Tibial nerve (tissue), 4 donors: ENCODE measurements at places on chromosomes 7 and 10.
A peak's percentile ranks its signal among the peaks of the same experiment; 100 is the strongest.

GRCh38 chr7:4789194-4790077 is 14.0 kb downstream of the AP5Z1 start:
- no peaks in the 10 kb centered on the region for H3K4me1 ChIP-seq
- H3K27ac ChIP-seq, result no peak overlapping the region
- H3K4me3 ChIP-seq, result no peak overlapping the region

DNA sequence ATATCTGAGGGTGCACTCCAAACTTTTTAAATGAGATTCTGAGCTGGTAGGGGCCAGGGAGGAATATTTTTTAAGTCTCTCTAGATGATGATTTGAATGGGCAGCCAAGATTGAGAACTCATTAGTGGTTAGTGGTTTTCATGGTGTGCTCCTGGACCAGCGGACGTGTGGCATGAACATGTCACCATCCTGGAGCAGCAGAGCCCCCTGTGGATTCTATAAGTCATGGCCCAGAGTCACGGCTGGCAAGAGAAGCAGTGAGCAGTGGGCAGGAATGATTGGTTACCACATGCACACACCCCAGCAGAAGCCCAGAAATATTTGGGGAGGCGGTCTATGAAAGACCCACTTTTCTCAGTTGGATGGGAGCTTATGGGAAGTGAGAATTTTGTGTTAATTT is 21.2 kb upstream of the UCN3 start:
- no peaks in the 10 kb centered on the region for H3K4me1 ChIP-seq
- H3K27me3 ChIP-seq, result no peaks in the 10 kb centered on the region
- no peak overlapping the region for H3K27ac ChIP-seq
- no peak for DNase-seq
- no peak overlapping the region for H3K4me3 ChIP-seq

DNA sequence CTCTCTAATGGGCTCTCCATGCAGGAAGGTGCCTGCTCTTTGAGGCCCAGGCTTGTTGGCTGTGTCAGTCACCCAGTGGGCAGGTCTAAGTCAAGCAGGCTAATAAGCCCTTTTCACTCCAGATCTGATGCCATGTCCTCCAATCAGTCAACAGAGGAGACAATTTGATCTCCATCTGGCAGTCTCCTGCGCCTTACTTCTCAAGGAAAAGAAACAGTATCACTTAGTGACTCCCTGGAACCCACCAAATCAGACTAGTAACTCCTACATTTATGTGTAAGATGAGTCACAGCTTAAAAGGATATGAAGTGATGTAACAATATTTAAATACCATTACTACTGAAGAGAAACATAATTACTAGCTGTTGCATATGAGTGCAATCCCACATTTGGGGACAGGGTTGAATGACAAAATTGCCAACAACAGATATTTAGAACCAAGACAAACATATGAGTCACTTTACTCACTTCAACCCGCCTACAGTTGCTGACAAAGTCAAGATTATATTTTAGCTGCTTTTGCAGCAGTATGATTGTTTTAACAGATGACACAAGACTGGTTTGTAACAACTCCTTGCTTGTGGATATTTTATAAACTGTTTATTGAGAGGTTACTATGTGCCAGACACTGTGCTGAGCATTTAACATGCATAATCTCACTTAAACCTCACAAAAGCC is 72.1 kb downstream of the USP6NL start:
- H3K4me1 ChIP-seq, result no peaks in the 10 kb centered on the region
- DNase-seq, result no peak
- H3K27me3 ChIP-seq, result no peaks in the 10 kb centered on the region
- no peaks in the 10 kb centered on the region for H3K36me3 ChIP-seq

- H3K4me1 ChIP-seq, result no peaks in the 10 kb centered on the region
- no peaks in the 10 kb centered on the region for H3K27me3 ChIP-seq
- H3K4me3 ChIP-seq, result no peak overlapping the region
- H3K36me3 ChIP-seq, result no peaks in the 10 kb centered on the region
- no peak overlapping the region for H3K27ac ChIP-seq
Observed at GRCh38 chr7:150400788-150401423, 21.8 kb downstream of the ZNF775 start.

- DNase-seq, result no peak
- H3K27me3 ChIP-seq, result no peaks in the 10 kb centered on the region
- no peaks in the 10 kb centered on the region for H3K4me1 ChIP-seq
- no peak overlapping the region for H3K4me3 ChIP-seq
- H3K27ac ChIP-seq, result no peak overlapping the region
Observed at GRCh38 chr7:107878636-107879035, 12.3 kb upstream of the DLD start.

DNA sequence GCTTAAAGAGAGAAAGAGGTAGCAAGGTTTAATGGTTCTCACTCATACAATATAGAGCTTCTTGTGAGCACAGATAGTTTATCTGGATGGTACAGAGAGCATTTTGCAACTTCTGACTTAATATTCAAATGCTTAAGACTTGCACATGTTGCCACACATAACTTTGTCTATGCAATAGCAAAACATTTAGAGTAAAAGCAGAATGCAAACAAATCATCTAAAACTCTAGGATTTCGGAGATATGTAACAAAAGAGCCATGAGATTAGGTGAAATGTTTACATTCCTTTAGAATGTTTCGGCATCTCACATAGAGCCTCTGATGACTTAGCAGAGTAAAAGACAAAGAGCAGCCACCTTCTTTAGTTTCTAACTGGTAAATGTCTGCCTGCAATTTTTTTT is 717.1 kb upstream of the LRRN3 start:
- H3K27me3 ChIP-seq, result no peaks in the 10 kb centered on the region
- no peak for DNase-seq
- H3K4me3 ChIP-seq, result no peak overlapping the region

- DNase-seq, result no peak
- no peak overlapping the region for H3K27ac ChIP-seq
- no peaks in the 10 kb centered on the region for H3K27me3 ChIP-seq
Observed at GRCh38 chr7:41287559-41288335, 415.1 kb downstream of the INHBA start.

DNA sequence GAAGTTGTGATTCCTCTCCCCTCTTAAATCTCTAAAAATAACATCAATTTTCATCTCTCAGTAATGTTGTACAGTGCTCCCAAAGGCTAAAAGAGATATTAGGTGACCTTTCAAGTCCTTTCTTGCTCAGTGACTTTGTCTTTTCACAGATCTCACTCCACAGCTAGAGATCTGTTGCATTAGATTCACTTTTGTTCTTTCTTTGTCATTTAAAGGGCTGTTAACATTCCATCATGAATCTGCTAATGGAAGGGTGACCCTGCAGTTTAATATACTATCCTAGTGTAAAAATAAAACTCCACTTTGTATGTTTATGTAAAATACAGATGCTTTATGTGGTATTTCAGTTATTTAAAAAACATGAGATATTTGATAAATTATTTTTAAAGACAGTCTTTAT is 30.5 kb downstream of the GNAI1 start:
- DNase-seq, result no peak
- H3K27me3 ChIP-seq, result no peaks in the 10 kb centered on the region
- no peak overlapping the region for H3K27ac ChIP-seq
- no peak overlapping the region for H3K4me3 ChIP-seq
- no peaks in the 10 kb centered on the region for H3K36me3 ChIP-seq

- no peak overlapping the region for H3K4me3 ChIP-seq
- no peak overlapping the region for H3K27ac ChIP-seq
- H3K27me3 ChIP-seq, result no peaks in the 10 kb centered on the region
- peaks cover 38% of the 10 kb centered on the region for H3K36me3 ChIP-seq
- DNase-seq, result no peak
Observed at GRCh38 chr10:132322586-132323048, 9.4 kb upstream of the LRRC27 start.

GRCh38 chr10:102597131-102597991 is 46.9 kb upstream of the TRIM8 start:
- H3K4me3 ChIP-seq, result no peak overlapping the region
- DNase-seq, result no peak
- no peaks in the 10 kb centered on the region for H3K36me3 ChIP-seq
- H3K27ac ChIP-seq, result peak overlapping the region; percentile 17
- peaks cover 77% of the 10 kb centered on the region for H3K4me1 ChIP-seq

- H3K36me3 ChIP-seq, result no peaks in the 10 kb centered on the region
- H3K27me3 ChIP-seq, result no peaks in the 10 kb centered on the region
- peak; percentile 59 for DNase-seq
- H3K4me1 ChIP-seq, result peaks cover 7% of the 10 kb centered on the region
- peak overlapping the region; percentile 39 for H3K4me3 ChIP-seq
Observed at GRCh38 chr7:42493436-42494198, 256.6 kb upstream of the GLI3 start.

DNA sequence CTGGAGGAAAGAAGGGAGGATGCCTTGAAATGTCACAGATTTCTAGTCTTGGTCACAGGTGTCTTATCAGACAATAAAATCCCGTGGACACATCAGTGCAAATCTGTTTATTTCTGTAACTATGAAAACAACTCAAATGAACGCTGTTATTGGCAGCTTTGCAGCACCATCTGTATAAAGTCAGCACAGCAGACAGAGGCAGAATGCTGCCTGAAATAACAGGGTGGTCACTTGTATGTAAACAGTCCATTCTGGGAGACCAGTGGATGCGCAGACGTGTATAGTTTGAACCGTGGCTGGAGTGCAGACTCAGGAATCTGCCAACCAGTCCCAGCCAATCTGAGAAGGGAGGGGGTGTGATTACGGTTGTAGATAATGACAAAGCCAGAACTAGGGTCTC is 54.8 kb downstream of the SEC23IP start:
- peaks cover 4% of the 10 kb centered on the region for H3K36me3 ChIP-seq

DNA sequence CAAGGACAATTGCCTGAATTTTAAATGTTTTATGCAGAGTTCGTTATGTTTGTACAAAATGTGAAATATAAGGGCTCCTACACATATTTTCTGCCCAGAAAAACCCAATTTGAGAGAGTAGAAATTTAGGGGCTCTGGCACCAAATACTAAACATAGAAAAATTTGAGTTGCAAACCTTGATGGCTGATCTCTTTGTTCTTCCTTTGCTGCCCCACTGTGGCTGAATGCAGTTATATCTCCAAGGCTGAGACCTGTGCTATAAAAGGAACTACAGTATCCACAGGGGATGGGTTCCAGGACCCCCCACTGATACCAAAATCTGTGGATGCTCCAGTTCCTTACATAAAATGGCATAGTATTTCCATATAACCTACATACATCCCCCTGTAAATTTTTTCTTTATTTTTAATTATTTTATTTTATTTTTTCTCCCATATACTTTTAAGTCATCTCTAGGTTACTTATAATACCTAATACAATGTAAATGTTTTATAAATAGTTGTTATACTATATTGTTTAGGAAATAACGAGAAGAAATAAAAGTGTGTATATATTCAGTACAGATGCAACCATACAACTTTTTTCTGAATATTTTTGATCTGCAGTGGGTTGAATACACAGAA is 22.5 kb downstream of the CFAP43 start:
- H3K27me3 ChIP-seq, result no peaks in the 10 kb centered on the region
- H3K36me3 ChIP-seq, result no peaks in the 10 kb centered on the region
- peak; percentile 46 for DNase-seq
- no peak overlapping the region for H3K27ac ChIP-seq
- no peak overlapping the region for H3K4me3 ChIP-seq

DNA sequence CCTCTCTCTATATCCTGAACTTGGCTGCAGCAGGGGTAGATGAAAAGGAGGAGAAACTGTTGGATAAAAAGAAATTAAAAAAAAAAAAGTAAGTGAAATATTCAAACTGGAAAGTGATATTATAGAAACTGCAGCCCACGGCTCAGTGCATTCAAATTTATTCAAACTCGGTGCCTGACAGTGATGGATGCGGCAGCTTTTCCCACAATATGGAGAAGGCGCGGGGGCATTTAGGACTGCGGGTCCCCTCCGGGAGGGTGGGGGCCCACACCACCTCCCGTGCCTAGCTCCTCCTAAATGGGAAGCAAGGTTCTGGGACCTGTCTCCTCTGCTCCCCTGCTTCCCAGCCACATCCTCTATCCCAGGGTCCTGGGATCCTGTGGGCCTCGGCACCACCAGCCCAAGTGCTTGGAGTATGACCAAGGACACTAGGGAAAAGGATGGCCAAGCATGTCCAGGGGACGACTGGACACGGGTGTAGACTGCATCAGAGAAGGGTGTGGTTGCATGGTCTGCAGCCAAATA is 82.4 kb downstream of the HIF1AN start:
- H3K36me3 ChIP-seq, result no peaks in the 10 kb centered on the region
- H3K27me3 ChIP-seq, result no peaks in the 10 kb centered on the region
- no peak overlapping the region for H3K27ac ChIP-seq
- no peak for DNase-seq
- no peak overlapping the region for H3K4me3 ChIP-seq
- no peaks in the 10 kb centered on the region for H3K4me1 ChIP-seq

GRCh38 chr10:21065621-21066248 is 168.6 kb upstream of the NEBL start:
- H3K4me1 ChIP-seq, result no peaks in the 10 kb centered on the region
- H3K27me3 ChIP-seq, result no peaks in the 10 kb centered on the region
- H3K27ac ChIP-seq, result no peak overlapping the region
- DNase-seq, result no peak

GRCh38 chr10:13696071-13696470 is 109.3 kb downstream of the PRPF18 start:
- no peak for DNase-seq
- peaks cover 91% of the 10 kb centered on the region for H3K36me3 ChIP-seq
- no peaks in the 10 kb centered on the region for H3K4me1 ChIP-seq
- H3K27me3 ChIP-seq, result no peaks in the 10 kb centered on the region

GRCh38 chr7:74656441-74656836 is 1.1 kb upstream of the GTF2I start:
- H3K27me3 ChIP-seq, result no peaks in the 10 kb centered on the region
- no peaks in the 10 kb centered on the region for H3K36me3 ChIP-seq
- peak overlapping the region; percentile 76 for H3K4me3 ChIP-seq

GRCh38 chr7:85748861-85749260 is 562.0 kb upstream of the SEMA3D start:
- no peaks in the 10 kb centered on the region for H3K4me1 ChIP-seq
- no peak for DNase-seq
- H3K27me3 ChIP-seq, result no peaks in the 10 kb centered on the region
- no peak overlapping the region for H3K4me3 ChIP-seq
- H3K36me3 ChIP-seq, result no peaks in the 10 kb centered on the region

GRCh38 chr7:24728503-24729364 is 28.5 kb downstream of the GSDME start:
- no peaks in the 10 kb centered on the region for H3K36me3 ChIP-seq
- DNase-seq, result no peak
- H3K4me3 ChIP-seq, result no peak overlapping the region
- no peaks in the 10 kb centered on the region for H3K27me3 ChIP-seq
- no peaks in the 10 kb centered on the region for H3K4me1 ChIP-seq

DNA sequence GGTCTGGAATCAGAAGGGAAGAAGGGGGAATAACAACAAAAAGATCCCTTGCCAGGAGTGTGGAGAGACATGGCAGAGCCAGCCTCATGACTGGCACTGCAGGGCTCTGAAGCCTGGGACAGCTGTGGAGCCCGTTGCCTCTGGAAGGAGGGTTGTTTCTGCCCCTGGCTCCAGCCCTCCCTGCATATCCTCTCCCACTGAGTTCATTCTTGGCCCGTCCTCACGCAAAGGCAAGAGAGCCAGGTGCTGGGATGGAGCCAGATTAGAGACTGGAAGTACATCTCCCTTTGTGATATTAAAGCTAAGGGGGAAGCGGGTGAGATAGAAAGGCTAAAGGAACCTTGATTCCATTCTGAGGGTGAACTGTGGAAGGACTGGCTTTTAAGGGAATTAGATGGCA is 141.5 kb upstream of the NPVF start:
- no peaks in the 10 kb centered on the region for H3K36me3 ChIP-seq
- no peak overlapping the region for H3K27ac ChIP-seq
- H3K4me1 ChIP-seq, result no peaks in the 10 kb centered on the region
- no peak overlapping the region for H3K4me3 ChIP-seq
- H3K27me3 ChIP-seq, result no peaks in the 10 kb centered on the region
